ENCODE measurements at places on chromosomes 3 and 15.
A peak's percentile ranks its signal among the peaks of the same experiment; 100 is the strongest.

DNA sequence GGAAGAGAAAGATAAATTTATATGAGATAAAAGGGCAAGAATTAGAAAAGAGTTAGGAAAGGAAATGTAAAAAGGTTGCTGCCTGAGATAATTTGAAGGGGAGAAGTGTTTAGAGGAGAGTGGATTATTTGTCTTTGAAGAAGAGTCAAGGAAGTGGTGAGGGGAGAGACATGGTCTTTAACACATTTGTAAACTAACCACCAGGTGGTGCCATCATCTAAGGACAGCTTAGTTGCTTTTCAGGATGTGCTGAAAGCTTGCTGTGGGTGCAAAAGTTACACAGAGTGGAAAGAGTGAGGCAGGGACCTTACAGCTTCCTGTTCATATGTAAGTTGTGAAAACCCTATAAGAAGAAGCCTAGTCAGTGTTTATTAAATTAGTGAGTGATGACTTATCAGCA is 114.1 kb upstream of the DNAJC19 start:
- ATAC-seq = no peak

- no peak for ATAC-seq
These were observed 72.1 kb downstream of the TLE3 start for GRCh38 chr15:70025413-70026296.

DNA sequence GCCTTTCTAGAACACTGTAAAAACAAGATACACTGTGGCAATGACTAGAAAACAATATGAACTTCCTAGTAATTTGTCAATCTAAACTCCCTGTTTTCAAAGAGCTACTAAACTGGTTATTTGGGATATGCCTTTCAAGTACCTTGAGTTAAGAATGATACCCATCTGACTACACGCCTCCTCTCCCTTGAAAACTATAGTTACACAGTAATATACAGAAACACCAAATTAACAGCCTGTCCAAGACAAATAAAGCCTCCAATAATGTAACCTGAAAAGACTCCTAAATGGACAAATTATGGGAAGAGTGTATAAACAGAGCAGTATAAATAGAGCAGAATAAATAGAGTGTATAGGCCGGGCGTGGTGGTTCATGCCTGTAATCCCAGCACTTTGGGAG is 70.1 kb downstream of the SMARCC1 start:
- no peak for ATAC-seq

GRCh38 chr15:76345583-76345879 is 9.0 kb downstream of the ISL2 start:
- no peak for ATAC-seq

DNA sequence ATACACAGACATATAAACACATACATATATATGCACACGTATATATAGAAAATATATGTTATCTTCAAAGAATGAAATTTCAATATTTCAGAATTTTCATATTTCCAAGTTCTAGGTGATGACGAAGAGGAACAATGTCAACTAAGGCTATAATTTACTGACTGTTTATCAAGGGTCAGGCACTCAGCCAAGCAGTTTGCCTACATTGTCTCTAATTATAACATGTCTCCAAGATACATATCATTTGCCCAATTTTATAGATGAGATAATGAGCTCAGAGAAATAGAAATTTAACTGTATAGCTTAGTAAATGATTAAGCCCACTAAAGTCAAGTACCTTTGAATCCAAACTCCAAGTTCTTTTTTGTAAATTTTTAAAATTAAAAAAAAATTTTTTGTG is 99.9 kb upstream of the PLSCR4 start:
- no peak for ATAC-seq

DNA sequence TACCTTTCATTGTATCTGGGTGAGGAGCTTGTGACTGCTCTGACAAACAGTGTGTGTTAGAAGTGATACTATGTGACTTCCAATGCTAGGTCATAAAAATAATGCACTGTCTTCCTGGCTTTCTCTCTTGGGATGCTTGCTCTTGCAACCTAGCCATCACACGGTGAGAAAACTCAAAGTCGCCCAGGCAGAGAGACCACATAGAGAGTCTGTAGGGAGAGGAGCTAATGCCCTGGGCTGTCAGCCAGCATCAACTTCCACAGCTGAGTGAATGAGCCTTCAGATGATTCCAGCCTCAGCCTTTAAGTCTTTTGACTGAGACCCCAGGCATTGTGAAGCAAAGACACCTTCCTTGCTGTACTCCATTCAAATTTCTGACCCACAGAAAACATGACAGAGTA is 220.6 kb upstream of the SGO1 start:
- no peak for ATAC-seq

DNA sequence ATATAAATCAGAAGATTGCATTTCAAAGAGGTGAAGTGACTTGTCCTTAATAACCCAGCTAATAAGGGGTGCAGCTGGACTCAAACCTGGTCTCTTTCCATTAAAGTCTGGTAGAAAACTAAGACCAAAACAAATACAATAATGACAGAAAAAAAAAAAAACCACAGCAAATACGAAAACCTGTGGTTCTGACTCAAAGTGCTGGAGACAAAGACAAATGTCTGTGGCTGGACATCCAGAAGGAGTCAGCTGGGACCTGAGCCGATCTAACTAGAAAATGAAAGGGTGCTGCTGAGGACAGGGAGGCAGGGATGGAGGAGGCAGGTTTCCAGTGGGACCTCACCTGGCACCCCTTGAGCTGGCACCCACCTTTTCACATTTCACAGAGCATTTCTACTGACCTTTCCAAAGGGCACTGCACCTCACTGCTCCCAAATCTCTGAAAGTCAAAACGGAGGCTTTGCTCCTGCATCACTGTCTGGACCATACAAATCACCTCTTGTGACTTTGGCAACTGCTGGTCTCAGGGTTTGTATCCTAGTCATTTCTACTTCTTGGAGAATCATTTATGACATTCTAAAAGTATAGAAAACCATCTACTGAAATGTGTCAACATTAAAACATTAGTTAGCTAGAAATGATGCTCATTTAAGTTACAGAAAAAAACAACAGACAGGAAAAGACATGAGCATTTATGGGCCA is 61.7 kb downstream of the CCNL1 start:
- ATAC-seq = peak; percentile 16
